T-helper 9 cell (primary cell): ENCODE measurements at places on chromosomes 3 and 15.

- DNase-seq: no peak
Measured at GRCh38 chr15:63460210-63461155, 43.9 kb upstream of the USP3 start.

- DNase-seq: no peak
Measured at GRCh38 chr3:167453815-167454214, 20.0 kb downstream of the SERPINI2 start.

GRCh38 chr3:48708481-48708889 is 8.5 kb downstream of the IP6K2 start:
- DNase-seq: no peak

DNA sequence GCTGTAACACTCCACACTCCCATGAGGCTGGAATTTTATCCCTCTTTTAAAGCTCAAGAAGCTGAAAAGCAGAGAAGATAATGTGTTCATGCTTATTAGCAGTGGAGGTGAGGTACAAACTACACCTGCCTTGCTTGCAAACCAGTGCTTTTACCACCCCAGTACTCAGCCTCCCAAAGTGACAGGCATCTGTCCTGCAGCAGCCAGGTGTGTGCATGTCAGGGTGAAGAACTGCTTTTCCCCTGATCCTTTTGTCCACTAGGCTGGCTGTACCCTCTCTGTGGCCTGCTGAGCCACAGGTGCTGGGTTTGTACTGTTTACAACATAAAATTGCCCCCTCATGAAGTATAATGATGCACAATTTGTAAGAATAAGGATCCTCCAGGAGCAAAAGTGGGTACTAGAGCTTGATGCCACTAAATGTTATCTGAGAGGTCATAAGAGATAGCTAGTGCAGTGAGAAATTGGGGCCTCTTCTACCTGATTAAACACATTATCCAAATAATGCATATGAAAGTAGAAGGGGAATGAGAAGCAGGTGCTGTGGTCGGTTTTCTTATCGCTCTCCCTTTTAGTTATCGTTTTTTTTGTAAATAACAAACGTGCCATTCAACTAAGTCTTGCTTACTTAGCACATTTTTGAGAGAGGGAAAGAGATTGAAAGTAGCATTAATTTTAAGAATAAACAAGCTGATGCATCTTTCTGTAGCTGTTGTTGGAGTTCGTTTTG is 39.2 kb upstream of the GADL1 start:
- no peak for DNase-seq

GRCh38 chr3:45367453-45367871 is 20.9 kb upstream of the LARS2 start:
- DNase-seq: no peak

DNA sequence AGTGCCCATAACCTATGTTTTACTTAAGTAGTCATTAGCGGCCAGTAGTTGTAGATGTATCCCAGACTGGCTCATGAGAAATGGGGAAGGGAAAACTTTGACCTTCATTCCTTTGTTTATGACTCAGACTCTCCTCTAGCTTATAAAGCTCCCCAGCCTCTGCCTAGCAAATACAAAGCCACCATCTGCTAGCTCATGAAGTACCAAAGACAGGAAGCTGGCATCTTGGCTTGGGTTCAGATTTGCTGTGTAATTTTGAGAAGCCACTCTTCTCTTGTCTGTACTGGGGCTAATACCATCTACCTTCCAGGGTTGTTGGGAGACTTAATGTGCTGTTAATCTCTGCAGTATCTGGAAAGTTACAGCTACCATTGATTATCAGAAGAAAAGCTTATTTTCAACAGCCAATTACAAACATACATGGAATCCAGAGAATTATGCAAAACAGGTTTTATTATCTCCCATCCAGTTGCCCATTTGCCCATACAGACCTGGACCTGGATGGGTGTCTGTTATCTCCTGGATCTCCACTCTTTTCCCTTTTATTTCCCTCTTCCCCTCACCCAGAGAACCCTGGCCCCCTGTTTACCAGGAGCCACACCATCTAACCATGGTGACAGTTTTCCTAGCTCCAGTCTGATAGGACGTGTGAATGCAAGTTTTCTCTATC is 153.8 kb downstream of the SEMA6D start:
- DNase-seq: no peak

DNA sequence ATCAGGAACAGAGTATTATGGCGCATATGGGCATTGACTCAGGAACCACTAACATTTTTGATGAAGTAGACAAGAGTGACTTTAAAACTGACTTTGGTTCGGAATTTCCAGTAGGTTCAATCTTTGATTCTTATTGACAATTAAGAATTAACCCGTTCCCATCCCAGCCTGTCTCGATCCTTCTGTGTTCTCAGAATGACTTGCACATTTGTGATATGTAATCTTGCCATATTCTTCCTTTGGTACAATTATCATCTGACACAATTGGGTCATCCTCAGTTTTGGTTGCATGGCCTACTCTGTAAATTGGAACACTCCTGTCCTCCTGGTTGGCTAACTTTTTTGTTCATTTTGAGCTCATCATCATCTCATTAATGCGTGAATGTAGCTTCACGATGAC is 10.5 kb downstream of the GPR171 start:
- DNase-seq: no peak

GRCh38 chr15:62326460-62327011 is 161.5 kb upstream of the C2CD4B start:
- no peak for DNase-seq

GRCh38 chr3:55203546-55203945 is 275.7 kb upstream of the LRTM1 start:
- DNase-seq: no peak

- no peak for DNase-seq
Measured at GRCh38 chr3:134211797-134212196, 38.9 kb downstream of the RYK start.

GRCh38 chr3:113086560-113087461 is 96.0 kb downstream of the GTPBP8 start:
- no peak for DNase-seq
